ENCODE measurements at places on chromosomes 11 and 22.

DNA sequence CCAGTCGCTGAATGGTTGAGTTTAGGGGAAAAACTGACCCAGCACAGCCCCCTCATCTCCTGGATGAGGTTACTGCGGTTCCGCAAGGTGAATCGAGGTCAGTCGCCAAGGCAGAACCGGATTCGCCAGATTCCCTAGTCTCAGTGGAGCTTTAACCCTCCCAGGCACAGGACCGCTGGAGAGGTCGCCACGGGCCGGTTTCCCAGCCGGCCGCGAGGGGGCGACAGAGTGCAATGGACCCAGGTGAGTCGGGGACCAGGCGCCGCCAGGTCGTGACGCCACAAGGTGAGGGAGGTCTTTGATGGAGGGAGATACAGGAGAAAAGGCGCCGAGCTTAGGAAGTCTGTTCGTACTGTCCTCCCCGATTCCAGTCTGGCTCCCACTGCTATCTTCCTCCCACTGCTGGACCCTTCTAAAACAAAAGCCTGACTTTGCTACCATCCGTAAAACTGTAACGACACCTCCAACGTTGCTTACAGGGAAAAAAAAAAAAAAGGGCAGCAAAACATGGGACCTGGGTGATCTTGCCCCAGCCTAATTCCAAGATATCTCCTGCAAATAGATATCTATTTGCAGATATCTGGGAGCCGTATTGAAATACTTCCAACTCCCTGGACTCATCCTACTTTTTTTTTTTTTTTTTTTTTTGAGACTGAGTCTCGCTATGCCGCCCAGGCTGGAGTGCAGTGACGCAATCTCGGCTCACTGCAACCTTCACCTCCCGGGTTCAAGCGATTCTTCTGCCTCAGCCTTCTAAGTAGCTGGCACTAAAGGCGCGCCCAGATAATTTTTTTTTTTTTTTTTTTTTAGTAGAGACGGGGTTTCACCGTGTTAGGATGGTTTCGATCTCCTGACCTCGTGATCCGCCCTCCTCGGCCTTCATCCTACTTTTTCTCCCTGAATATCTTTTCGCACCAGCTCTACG, 1.4 kb upstream of the GGA1 start:
- DNase-seq = peak; percentile 47

DNA sequence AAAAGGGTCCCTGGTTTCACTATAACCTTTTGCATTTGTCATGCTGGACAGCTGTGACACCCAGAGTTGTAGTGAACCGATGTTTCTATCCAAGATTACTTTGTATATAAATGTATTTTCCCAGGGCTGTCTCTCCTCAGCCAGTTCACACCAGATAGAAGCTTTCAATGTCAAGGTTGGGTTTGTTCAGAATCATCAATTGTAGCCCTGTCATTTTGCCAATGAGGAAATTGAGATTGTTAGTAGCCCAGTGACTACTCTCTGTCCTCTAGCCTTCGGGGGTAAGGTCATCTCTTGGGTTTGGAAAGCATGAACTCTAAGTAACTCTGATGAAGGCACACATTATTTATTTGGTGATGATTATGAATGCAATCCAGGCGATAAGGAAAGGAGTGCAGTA, 165.6 kb downstream of the DBX1 start:
- DNase-seq = no peak

DNA sequence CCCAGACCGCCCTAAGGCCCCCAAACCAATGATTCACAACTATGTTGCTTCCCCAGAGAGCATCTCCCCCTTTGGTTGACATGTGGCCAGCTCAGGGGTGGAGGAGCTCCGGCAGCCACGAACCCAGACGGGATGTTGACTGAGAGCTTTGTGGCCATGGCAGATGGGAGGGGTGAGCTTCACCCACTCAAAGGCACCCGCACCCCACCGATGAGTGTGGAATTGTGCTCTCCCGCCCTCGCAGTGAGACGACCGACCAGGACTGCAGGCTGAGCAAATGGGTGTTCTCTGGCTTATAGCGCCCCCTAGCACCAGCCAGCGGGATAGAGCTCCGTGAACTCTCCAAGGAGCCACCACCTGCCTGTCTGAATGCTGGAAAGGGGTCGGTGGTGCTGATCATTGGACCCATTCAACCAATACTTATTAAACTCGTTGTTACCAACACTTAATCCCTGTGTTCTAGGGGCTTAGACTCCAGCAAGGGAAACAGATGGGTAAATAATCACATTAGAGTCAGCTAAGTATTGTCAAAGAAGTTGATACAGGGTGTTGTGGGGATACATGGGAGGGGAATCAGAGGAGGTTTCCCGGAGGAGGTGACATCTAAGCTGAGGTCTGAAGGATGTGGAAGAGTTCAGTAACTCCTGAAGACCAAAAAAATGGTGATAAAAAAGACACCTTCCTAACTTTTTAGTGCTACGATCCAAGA, 4.5 kb upstream of the TIMP3 start:
- DNase-seq = no peak

GRCh38 chr22:40107851-40108378, 69.8 kb upstream of the TNRC6B start:
- no peak for DNase-seq

DNA sequence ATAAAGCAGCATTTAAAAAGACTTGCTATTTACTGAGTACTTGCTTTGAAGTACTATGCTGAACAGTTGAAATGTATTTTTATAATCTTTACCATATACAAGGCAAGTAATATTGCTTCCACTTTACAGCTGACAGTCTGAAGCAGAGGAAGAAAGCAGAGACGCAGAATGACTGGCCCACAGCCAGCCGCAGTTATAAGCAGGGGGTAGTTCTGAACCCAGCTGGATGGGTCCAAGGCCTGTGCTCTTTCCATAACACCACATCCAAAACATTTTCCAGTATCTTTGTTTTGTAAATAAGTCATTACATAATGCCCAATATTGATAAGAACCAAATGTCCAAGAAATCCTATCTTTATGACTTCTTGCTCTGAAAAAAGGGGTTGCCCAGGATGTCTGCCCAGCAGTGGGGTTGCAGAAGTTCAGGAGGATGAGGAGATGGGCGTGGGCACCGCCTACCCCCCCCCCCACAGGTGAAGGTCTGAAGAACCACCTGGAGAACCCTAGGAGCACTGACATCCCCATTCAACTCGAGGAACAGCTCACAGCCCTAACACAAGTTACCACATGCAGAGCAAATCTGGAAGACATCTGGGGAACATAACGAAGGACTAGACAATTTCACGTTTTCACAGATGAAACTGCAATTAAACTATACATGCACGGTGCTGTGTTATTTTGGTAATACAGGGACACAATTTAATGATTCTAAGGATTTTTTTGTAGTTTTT, 24.2 kb upstream of the YPEL1 start:
- no peak for DNase-seq

GRCh38 chr11:62149986-62150886, 26.4 kb downstream of the INCENP start:
- DNase-seq = no peak

DNA sequence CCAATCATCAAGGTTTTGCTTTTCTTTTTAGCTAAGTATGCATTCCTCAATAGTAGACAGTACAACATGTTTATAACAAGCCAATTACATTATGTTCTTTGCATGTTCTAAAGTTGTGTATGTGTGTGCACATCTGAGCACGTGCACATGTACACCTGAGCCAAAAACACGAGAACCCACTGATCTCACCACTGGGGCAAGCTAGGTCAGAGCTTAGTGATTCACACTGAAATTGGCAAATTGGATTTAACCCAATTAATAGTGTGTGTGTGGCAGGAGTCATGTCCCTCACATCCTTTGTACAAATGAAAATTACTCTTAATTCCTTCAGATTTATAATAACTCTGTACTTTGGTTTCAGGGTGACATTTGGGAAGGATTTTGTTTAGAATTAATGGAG, 145.7 kb upstream of the TEAD1 start:
- DNase-seq = no peak

GRCh38 chr11:16874275-16874975, 136.0 kb downstream of the C11orf58 start:
- no peak for DNase-seq

DNA sequence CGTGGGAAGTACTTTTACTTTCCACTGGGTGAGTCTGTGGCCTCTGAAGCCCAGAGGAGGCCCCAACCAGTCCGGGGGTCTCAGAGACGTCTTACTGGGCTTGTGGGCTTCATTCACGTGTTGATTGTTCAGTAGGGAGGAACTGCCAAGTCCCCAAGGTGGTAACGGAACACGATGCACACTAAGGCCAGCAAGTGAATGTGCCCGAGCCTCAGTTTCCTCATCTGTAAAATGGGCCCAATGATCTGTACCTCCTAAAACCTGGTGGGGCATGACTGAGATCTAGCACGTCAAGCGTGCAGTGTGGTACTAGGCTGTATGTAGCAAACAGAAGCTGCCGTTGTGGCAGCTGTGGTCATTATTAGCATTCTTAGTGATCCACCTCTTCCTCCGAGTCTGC, 499.1 kb downstream of the MN1 start:
- DNase-seq = no peak

DNA sequence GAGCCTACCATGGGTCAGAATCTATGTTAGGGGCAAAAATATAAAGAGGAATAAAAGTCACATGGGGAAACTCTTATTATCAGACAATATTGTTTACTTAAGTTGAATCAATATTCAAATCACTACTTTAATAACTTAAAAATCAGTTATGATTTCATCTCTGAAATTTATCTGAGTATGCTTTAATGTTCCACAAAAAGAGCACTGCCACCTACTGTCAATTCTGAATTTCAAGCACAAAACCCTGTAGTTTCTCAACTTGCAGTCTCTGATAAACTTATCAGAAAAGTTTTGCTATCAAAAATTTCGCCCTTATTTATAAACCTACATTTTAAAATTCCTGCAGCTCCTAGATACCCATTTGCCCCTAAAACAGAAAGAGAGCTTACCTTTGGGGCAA, 47.3 kb downstream of the RDX start:
- no peak for DNase-seq

DNA sequence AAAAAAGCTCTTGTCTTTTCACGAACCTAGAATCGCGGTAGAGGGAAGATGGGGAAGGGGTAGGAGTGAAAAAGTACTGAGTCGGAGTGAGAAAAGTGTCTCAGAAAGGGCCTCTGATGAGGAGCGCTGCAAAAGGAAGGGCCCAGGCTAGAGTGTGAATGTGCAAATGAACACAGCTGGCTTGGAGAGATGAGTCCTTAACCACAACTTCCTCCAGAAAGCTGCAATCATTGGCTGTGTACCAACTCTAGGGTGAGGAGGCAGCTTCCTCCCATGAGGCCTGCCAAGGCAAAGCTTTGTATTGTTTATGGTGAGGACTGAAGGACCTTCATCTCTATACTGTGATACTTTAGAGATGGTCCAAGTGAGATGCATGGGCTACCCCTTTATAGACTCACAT, 566.9 kb upstream of the ANO5 start:
- no peak for DNase-seq

DNA sequence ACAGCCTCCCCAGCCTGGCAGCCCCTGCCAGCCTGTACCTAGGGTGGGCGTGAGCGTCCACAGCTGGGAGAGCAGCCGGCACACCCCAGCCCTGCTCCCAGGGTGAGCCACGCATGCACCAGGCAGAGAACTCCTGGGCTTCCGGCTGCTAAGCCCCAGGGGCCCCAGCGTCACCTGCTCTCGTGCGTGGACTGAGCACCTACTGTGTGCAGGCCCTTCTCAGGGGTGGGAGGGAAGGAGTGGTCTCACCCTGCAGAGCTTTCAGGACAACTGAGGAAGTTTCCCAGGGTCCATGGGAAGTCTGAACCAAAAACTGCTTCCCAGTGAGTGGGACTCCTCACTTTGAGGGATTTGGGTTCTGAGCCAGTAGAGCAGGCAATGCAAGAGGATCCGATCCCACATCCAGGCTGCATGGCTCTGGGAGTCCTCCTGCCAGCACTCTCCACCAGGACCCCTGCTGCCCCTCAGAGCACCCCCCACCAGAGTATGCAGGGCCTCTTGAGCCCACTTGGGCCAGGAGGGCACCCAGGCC, 47.1 kb upstream of the PRODH start:
- DNase-seq = no peak

DNA sequence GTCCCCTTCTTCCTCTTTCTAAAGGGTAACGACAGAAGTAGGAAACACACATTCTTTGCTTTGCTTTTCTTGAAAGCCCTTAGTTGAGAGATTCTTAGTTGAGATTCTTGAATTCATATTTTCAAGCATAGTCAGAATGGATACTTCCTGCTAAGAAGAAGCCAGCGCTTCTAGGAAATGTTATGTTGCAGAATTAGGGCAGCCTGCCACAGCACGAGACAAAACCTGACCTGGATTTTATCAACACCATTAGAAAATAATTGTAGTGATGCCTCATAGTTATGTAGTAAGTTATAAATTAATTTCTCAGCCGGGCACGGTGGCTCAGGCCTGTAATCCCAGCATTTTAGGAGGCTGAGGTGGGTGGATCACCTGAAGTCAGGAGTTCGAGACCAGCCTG, 37.9 kb upstream of the NUP160 start:
- DNase-seq = no peak

DNA sequence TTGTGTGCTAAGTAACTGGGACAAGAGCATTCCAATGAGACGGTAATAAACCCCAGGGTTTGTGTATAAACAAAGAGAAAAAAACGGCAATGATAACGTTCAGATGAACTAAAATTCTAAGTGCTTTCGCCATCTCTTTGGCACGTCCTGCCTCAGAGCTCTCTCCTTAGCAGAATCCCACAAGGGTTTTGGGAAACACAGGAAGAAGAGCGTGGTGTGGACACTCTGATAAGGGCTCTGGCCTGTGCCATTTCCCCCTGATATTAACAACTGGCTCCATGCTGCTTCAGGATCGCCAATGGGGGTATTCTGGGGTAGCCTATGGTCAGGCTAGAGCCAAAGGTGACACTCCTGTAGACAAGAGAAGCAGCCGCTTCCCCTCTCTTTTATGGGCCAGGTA, 18.4 kb downstream of the ABCC8 start:
- DNase-seq = no peak

DNA sequence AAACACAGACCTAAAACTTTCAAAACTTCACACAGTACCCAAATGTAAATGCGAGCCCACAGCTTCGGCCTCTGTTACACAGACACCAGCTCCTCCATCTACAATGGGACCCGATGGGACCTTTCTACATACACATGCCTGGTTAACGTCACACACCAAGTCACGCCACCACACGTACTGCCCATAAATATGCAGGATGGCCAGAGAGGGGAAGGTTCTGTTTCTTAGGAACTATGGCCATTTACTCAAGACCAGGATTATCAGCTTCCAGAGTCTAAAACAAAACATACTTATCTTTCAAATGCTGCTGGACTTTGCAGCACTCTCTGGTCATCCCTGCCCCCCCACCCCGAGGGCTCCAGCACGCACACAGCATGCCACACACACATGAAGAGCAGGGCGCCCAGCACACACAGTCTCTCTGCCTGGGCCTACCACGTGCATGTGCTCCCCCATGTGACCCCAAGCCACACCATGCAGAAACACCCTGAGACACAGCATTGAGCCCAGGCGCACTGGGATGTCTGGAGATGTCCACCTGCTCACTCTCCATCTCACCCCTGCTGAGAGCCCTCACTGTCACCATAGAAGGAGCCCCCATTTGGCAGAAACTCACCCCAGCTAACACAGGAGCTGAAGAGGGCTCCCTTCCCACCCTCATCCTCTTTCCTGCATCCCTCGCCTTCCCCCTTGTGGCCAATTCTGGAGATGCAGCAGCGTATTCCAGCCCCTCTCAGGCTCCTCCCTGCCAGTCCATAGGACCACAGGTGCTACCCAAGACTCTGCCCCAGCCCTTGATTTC, 61.8 kb downstream of the SLC22A12 start:
- DNase-seq = peak; percentile 72

Data from anterior cingulate cortex (tissue), 58 donors.